ENCODE measurements at places on chromosomes 3 and 15.

DNA sequence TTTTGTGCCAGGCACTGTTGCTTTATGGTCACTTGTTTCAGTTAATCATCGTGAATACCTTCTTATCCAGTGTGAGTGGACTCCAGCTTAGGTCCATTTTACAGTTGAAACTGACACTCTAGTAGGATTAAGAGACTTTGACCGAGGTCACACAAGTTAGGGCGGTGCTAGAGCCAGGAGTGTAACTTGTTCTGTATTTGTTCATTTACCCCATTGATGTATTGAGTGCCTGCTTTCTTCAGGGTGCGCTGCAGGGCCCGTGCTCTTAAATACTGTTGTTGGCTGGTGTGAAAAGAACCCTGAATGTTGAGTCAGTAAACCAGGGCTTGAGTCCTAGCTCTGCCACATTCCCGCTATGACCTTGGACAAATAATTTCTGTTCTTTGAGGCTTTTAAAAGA lies 15.4 kb downstream of the PDHB start:
- no peak for DNase-seq

DNA sequence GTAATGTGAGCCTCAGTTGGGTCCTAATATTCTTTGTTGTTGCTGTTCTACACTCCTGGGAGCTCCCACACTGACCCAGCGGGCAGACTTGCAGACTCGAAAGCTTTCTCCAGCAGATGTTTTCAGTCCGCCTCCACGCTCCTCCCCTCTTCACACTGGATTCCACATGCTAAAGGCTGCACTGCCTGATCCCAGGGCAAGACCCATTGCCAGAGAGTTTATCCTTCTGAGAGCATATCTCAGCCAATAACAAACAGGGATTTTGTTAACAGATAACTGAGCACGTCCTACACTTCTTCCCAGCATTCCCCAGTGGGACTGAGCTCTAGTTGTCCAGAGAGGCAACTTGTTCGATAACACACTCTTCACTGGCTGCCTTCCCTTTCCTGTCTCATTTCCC lies 8.0 kb upstream of the COL6A6 start:
- no peak for DNase-seq

DNA sequence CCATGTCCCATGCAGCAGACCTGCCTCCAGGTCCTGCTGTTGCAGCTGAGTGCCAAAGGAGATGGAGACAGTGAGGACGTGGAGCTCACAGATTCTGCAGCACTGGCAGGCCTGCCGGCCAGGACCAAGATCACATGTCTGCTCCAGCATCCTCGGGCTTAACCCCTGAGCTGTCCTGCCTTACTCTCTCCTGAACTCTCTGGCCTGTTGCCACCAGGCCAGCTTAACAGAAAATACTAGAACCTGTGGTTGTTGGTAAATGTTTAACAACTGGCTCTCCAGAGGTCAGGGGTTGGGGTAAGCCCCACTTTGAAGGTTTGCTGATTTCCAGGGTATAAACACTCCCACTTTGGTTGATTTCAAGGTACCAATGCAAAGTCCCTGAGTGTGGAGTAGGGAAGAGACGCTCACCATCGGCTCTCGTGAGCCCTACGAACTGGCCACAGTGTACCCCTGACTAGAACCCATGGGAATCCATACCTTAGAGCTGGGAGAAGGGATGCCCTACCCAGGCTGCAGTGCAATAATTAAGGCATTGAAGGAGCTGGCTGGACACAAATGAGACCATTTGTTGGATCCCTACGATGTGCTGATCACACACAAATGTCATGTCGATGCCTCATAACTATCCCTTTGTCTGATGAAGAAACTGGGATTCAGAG lies 147.9 kb downstream of the OR4M2 start:
- DNase-seq: no peak

DNA sequence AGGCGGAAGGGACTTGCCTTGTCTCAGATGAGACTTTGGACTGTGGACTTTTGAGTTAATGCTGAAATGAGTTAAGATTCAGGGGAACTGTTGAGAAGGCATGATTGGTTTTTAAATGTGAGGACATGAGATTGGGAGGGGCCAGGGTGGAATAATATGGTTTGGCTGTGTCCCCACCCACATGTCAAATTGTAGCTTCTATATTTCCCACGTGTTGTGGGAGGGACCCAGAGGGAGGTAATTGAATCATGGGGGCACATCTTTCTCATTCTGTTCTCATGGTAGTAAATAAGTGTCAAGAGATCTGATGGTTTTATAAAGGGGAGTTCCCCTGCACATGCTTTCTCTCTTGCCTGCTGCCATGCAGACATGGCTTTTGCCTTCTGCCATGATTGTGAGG lies 89.2 kb downstream of the CGGBP1 start:
- no peak for DNase-seq

DNA sequence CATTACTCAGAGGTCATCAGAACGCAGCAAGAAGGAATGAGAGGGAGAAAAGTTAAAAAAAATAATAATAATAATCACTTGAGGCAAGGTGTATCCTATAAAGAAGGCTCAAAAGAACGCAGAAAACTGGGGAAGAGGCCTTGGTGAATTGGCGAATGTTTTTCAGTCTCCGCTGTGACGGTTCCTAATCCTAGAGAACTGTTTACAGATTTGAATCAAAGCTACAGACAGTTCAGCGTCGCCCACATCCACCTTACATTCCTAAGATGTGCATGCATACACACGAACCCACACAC lies 634 bp downstream of the ZMAT3 start:
- no peak for DNase-seq

DNA sequence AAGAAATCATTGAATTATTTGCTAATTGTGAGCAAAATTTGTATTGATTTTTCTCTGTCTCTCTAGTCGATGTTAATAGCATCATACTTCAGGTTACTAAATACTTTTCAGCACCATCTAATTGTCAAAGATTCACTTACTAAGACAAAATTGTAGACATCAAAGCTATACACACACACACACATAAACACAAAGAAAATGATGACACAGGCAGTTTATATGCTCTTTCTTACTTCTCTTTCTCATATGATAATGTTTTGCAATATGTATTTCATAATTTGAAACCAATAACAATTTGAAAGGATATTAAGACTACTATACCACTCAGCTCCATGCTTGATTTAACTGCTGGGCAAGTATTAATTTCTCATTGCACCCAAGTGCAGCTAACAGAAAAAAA lies 406.2 kb downstream of the ROBO2 start:
- DNase-seq: no peak

DNA sequence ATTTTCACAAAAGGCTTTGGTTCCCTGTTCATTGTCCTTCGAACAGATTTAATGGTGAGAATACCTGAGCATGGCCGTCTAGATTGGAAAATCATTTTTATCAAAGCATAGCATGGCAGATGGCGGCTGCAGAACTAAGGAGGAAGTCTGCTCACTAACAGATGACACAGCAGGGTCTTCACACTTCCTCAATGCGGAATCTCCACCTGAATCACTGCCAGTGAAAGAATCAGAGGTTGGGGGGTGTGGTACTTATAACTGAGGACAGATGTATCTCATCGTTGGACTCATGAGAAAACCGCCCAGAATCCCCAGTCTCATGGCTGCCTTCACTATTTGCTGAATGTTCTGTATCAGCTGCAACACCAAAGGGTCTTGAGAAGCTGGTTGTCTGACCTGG lies 31.6 kb upstream of the PYGO1 start:
- DNase-seq: no peak

DNA sequence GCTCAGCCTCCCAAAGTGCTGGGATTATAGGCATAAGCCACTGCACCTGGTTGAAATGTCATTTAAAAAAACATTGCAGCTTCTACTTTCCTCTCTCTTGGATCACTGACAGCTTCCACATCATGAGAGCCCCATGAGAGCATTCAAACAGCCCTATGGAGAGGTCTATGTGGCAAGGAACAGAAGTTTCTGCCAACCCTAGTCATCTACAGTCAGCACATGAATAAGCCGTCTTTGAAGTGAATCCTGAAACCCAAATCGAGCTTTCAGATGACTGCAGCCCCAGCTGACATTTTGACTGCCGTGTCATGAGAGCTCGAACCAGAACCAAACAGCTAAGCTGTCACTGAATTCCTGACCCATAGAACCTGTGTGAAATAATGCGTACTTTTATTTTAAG lies 39.8 kb downstream of the CD200R1L start:
- DNase-seq: no peak

DNA sequence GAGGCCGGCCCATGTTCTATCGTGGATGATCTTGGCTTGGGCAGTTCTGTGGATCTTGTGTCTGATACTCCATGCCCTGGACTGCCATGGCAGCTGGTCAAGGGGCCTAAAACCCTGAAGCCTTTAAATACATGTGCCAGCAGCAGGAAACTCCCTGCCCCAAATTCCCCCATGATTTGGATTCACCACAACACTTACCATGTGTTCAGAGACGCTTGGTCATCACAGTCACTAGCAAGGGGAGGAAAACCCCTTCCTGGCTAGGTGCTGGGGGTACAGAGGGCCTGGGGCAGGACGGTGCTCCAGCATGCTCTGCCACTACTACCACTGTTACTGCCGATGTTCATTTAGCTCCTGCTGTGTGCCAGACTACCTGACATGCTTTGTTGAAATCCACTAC lies 94.4 kb downstream of the DNAJB8 start:
- no peak for DNase-seq

DNA sequence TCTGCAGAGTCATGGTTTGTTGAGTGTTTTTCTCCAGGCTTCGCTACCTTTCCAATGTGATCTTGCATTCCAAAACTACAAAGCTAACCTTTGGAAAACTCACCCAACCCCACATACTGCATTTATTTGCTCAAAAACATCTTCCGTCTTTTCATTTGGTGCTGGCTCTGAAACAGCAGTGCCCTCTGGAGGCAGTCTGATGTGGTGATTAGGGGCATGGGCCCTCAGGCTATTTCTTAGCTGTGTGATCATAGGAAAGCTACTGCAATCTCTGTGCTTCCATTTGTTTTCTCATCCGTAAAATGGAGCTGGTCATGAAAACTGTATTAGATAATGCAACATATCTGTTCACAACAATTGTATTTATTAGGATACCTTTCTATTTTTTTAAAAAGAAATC lies 47.0 kb downstream of the MTHFS start:
- DNase-seq: no peak

- no peak for DNase-seq
Measured at GRCh38 chr3:190426806-190427507, 22.7 kb downstream of the TMEM207 start.

- peak; percentile 54 for DNase-seq
Measured at GRCh38 chr15:67456677-67457529, 64.0 kb upstream of the C15orf61 start.

- DNase-seq: no peak
Measured at GRCh38 chr3:11655196-11655928, 11.6 kb upstream of the VGLL4 start.

- no peak for DNase-seq
Measured at GRCh38 chr3:51408021-51408420, 16.9 kb downstream of the RBM15B start.

- DNase-seq: no peak
Measured at GRCh38 chr3:48395714-48396113, 23.7 kb downstream of the FBXW12 start.

DNA sequence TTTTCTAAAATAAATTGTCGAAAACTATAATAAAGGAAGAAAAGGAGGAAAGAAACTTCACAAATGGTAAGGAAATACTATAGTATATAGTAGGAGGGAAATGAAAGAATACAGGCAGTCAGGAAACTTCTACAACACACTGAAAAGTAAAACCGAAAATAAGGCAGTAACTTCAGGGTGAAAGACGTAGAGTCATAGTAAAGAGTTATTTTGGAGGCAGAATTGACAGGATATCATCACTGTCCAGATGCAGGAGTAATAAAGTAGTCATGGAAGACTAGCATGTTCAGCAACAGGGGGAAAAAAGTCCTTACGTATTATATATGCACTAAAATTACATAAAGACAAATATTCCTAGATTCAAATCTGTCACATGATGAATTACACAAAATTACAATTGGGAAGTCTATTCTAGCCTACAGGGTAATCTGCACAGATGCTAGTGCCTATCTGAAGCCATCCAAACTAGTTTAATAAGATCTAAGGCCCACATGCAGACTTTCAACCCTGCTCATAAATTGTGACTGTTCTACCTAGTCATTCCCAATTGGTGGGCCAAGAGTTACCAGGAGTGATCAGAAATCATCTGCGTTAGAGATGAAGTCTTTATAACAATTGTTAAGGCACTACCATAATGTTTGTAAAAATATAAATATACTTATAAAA lies 14.0 kb downstream of the VPS13C start:
- no peak for DNase-seq

DNA sequence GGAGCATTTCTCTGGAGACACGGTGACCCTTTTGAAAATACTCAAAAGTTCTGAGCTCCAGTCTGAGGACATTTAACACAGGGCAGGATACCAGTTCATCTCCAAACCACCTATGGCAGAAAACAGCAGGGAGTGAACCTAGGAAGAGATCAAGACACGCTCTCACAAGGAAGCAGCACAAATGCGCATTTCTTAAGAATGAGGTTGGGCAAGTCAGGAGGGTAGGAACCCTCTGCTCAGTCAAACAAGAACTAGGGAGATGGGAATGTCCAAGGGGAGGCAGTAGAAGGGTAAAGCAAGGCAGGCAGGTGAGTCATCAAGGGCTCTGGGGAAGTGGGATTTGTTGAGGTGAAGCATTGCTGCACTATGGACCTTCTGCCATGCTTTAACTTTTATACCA lies 60.3 kb upstream of the PSMD6 start:
- no peak for DNase-seq

GRCh38 chr3:141410846-141411245 lies 42.5 kb downstream of the ZBTB38 start:
- DNase-seq: no peak

DNA sequence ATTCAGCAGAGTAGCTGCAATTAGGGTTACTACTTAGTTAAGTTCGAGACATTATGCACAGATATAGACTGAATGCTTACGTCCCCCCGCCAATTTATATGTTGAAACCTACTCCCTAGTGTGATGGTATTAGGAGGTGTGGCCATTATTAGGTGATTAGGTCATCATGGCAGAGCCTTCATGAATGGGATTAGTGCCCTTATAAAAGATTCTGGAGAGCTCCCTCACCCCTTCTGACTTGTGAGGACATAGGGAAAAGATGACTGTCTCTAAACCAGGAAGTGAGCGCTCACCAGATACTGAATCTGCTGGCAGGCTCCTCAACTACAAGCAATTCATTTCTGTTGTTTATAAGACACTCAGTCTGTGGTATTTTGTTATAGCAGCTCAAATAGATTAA lies 25.6 kb upstream of the TEX9 start:
- DNase-seq: no peak

- DNase-seq: no peak
Measured at GRCh38 chr15:55588070-55588814, at the start of gene PYGO1. PYGO1 (minus strand) TSS chr15:55588345; CDS start chr15:55587883, 462 bp downstream.

DNA sequence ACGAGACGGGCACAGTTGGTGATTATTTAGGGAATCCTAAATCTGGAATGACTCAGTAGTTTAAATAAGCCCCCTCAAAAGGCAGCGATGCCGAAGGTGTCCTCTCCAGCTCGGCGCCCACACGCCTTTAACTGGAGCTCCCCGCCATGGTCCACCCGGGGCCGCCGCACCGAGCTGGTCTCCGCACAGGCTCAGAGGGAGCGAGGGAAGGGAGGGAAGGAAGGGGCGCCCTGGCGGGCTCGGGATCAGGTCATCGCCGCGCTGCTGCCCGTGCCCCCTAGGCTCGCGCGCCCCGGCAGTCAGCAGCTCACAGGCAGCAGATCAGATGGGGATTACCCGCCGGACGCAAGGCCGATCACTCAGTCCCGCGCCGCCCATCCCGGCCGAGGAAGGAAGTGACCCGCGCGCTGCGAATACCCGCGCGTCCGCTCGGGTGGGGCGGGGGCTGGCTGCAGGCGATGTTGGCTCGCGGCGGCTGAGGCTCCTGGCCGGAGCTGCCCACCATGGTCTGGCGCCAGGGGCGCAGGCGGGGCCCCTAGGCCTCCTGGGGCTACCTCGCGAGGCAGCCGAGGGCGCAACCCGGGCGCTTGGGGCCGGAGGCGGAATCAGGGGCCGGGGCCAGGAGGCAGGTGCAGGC lies 318.0 kb downstream of the FGF12 start:
- DNase-seq: no peak

All from stimulated activated CD8-positive, alpha-beta memory T cell treated with anti-CD3 and anti-CD28 coated beads, Interleukin-15, amount 100 ng/mL, for 48 hours (primary cell).